EL (cell line): ENCODE measurements at places on chromosomes 1 and 21.
A peak's percentile ranks its signal among the peaks of the same experiment; 100 is the strongest.

GRCh38 chr21:29684106-29684505 is 255.7 kb downstream of the GRIK1 start:
- DNase-seq = no peak

DNA sequence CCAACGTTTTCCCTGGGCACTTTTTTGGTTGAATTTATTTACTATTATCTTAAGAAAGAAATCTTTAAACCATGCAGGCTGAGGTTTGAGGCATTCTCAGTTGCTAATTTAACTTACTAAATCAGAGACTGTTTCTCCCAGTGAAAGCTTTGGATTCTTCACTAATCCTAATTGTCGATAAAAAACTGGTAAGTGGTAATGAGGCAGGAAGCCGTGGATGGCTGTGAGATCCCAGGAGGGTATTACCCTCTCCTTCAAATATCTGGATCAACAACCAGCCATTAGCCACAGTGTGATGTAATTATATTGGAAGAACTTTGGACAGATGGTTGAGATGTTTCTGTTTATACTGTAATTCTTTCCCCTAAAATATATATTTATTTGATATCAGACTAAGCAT is 485.0 kb downstream of the DISC1 start:
- no peak for DNase-seq

- DNase-seq = no peak
Measured at GRCh38 chr1:7094086-7094485, 308.8 kb downstream of the CAMTA1 start.

DNA sequence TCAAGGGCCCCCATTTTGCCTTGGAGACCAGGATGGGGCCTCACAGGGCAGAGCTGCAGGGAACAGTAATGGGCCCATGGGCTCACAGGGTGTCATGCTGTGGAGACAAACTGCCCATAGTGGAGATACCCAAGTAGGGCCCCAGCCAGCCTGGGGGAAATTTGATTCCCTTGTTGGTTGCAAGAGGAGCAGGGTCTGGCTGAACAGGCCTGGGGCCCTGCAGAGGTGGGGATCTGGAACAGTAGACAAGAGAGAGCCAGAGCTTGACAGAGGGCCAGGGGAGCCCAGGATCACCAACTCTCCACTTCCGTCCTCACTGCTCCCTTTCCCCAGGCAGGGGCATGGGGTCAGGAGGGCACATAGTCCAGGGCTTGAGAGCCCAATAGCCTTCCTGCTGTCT is 8.7 kb downstream of the S100B start:
- no peak for DNase-seq

- peak; percentile 58 for DNase-seq
Measured at GRCh38 chr1:116667575-116668105, at the start of gene IGSF3. TSS of gene IGSF3 (minus strand) at chr1:116667733. CDS start at chr1:116666326, 1,407 bp downstream.

GRCh38 chr1:226027538-226028217 is 28.5 kb upstream of the SDE2 start:
- DNase-seq = no peak

GRCh38 chr1:36796106-36796590 is 238.2 kb downstream of the GRIK3 start:
- no peak for DNase-seq

DNA sequence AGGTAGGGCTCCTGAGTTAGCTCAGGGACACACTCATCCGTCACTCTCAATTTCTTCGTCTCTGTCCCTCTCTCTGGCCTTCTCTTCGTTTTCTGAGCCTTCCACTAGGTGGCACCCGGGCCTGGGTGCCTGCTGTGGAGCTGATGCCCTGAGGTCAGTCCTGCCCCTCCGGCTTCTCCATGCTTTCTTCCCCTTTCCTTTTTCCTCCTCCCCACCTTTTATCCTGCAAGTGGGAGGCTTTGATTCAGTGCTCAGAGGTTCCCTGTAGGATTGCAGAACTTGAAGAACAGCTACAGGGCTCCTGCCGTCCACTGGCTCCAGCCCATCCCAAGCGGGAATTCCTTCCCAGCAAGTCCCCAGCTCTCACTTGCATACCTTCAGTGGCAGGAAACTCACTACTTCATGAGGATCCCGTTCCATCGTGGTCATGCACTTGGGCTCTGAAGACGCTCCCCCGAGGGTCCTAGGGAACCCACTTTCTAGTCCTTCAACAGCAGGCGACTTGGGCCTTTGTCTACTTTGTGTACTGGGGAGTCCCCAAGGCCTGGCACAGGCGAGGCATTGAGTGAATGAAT is 45.6 kb downstream of the SRRM1 start:
- peak; percentile 80 for DNase-seq

DNA sequence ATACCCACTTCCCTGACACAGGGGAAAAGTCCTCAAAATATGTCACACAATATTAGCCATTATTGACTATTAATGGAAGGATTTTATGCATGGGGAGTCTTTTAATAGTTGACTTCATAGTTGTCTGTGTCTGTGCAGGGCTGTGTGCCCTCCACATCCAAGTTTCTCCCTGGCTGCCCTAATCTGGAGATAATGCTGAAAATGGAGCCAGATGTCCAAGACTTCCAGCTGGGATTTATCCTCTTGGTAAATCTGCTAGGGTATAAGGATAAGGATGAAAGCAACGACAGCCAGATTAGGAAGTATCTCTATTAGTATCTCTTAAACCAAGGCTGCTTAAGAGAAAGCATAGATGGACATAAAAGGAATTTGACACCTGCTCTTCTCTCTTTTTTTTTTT is 42.1 kb downstream of the CDK18 start:
- no peak for DNase-seq

- DNase-seq = no peak
Measured at GRCh38 chr1:3002349-3003038, 18.8 kb upstream of the ACTRT2 start.

DNA sequence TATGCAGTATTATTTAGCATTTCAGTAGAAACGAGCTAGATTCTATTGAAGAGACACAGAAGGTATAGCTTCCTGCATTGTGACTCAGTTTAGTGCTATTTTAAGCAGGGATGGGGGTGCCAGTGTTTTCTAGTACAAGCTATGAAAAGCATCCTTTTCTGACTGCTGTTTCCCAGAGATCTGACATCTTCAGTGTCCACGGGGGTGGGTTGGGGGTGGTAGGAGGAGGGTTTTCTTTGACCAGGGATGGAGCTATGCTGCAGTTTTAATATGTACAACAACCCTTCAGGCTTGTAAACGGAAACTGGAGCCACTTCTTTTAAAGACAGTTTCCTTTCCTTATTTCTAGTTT is 2.7 kb upstream of the NEGR1 start:
- no peak for DNase-seq

- DNase-seq = peak; percentile 36
Measured at GRCh38 chr1:94807742-94808491, 12.2 kb upstream of the SLC44A3 start.

GRCh38 chr1:38827318-38827717 is 32.3 kb downstream of the RRAGC start:
- no peak for DNase-seq

DNA sequence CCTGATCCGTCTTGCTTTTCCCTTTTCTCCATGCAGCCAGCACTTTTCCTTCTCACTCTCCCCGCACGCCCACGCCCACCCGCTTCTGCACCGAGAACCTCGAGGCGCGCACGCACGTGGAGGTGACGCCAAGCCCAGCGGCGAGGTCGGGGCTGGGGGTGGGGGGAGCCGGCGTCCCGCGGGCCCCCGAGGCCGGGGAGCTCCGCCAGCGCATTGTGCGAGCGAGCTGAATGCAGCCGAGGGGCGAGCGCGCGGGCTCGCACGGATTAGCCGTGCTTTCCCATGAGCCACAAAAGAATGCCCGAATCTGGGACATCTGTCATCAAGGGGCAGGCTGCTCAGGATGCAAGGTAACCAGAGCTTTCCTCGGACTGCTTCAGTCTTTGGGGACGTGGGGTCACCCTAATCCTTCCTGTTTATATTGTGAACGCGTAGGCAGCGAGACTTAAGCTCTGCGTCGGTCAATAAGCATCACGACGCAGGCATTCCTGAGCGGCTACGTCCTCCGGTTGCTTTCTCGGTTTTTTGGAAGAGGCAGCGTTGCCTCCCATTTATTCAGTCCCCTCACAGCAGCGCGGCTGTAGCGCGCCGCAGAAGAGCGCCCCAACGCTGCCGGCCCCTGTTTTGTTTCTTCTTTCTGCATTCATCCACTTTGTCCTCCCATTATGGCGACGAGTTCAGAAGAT is 67.3 kb upstream of the AKT3 start:
- peak; percentile 94 for DNase-seq

DNA sequence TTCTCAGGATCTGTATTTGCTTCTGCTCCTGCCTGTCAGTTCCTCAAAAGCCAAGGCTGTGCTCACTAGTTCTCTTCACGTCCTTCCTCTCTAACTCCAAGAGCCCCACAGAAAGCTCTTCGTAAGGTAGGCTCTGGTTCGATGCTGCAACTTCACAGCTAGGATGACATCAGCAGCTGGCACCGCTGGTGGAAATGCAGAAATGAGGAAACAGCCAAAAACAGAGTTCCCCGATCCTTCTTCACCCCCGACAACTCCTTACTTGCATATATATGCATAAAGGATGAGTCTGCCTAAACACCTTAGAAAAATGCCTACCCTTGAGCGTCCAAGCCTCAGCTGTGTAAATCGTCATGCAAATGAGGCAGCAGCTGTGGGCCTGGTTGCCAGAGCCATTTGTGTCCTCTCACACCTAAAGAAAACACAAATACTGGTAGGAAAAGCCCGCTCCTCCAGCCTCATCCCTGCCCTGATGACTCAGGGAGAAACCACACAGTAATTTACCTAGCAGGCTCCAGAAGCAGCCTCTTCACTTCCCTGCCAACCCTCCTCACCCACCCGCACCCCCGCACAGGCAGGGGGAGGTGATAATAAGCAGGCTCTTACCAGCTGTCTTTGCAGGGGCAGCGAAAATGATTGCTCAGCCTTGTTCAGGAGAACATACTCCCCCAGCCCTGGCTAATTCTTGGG is 28.2 kb downstream of the BATF3 start:
- peak; percentile 68 for DNase-seq

DNA sequence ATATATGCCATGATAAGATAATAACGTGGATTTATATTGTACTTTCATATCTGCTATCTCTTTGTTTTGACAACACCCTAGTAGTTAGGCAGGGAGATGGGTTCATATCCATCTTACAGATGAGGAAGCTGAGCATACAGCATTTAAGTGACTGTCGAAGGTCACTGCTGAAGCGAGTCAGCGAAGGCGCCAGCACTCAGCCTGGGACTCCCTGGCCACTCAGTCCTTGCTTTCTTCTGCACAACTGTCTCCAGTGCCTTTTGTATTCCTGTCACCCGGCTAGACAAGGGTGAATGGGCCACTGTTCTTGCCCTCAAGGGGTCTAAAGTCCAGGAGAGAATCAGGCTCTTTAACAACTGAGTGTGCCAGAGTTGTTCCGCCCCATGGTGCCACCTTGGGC is 3.1 kb downstream of the ARHGEF10L start:
- DNase-seq = no peak

DNA sequence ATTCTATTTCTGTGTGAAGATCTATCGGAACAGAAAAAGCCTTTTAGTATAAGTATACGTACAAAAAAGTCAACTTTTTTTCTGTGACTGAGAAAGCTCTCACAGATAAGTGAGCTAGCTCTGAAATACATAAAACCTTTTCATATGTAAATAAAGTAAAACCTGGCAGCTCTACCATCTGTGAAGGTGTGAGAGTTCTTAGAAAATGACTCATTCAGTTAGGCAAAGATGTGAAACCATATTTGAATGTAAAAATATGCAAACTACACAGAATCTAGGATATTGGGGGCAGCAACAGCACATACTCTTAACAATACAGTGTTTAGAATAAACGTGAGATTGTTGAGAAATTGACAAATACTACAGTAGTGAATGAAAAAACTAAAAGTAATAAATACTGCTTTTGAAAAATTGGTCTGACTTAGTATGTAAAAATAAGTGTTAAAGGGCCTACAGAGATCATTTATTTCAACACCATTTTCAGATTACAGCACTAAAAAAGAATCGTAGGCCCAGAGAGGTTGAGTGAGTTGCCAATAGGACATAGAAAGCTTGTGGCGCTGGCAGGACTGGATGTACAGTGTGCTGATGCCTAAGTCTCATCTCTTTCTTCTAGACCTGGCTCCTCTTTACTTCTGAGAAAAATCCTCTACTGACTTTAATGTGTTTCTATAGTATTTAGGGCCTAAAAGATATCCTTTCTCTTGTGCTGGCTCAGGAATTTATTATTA is 19.8 kb downstream of the ATP6V1G3 start:
- no peak for DNase-seq

GRCh38 chr1:29631361-29631760 is 395.0 kb downstream of the PTPRU start:
- DNase-seq = no peak

DNA sequence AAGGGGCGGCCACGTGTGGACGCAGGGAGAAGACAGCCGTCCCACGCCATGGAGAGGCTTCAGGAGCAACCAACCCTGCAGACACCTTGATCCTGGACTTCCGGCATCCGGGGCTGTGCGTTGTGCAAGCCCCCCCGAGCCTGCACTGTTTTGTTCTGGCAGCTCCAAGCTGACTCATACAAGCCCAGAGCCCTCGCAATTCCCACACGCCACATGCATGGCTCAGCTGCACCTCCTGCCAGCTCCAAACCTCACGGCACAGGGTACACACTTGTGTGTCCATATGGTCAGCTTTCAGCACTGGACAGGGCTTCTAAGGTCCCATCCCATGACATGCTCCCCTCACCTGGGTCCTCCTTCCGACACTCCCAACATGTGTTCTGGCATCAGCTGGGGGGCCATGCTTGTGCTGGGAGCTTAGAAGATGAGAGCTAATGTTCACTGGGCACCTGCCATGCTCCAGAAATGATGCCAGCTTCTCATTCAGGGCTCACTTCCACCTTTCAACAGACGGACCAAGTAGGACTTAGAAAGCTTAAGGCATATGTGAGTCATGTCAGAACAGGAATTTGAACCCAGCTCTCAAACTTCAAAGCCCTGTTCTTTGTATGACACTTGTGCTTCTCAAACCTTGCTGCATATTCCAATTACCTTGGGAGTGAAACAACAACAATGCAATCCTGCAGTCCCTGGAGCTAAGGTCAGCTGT is 137.3 kb downstream of the PGBD5 start:
- peak; percentile 22 for DNase-seq

DNA sequence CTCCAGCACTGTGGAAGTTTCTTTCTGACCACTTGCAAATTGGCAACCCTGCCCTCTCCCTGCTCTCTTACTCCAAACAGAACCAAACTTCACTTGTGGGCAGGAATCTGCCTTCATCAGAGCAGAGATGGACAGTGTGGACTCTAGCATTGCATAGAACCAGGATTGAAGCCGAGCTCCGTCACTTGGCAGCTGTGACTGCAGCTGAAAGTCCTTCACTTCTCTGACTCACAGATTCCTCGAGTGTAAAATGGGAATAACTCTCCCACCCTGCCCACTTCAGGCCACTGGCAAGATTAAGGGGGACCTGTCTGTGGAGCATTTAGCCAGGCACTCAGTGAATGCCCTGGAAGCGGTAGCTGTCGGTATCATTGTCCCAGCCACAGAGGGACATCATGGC is 75.7 kb upstream of the ZBTB40 start:
- DNase-seq = no peak

GRCh38 chr1:82836213-82836972 is 1035.7 kb downstream of the ADGRL2 start:
- DNase-seq = no peak
